Stimulated activated CD8-positive, alpha-beta memory T cell treated with anti-CD3 and anti-CD28 coated beads, Interleukin-4, amount 100 ng/mL, for 48 hours (primary cell): ENCODE measurements at places on chromosomes 5 and 9.

GRCh38 chr9:350384-350783, 135.7 kb downstream of the DOCK8 start:
- DNase-seq, result no peak

- DNase-seq, result no peak
Observed at GRCh38 chr5:181245427-181246275, 1.9 kb upstream of the RACK1 start.

DNA sequence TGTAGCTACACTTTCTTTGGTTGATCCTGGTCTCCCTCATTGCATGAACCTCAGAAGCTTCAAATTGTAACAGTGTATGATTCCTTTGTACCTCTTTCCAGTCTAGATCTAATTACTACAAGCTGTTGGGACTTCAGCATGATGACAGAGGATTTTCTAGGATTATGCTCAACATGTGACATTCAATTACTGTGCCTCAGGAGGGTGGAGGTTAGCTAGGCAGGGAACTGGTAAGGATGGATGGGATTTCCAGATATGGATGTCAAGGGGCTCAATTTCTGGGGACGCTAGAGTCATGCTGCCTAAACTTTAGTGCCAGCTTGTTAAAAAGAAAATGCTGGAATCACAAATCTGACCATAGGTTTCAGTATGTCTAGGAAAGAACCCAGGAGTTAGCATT, 29.2 kb upstream of the GLRA1 start:
- no peak for DNase-seq

DNA sequence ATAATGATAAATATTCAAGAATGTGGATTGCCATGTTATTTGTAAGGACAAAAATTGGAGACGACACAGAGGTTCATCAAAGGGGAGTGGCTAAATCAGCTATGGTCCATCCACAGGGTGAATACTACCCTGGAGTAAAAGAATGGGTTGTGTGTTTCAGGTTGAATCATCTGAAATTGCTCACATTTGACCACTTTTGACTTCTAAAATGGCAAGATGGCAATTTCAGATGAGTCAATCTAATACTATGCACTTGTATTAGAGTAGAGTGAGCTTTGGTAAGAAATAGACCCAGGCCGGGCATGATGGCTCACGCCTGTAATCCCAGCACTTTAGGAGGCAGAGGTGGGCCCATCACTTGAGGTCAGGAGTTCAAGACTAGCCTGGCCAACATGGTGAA, 131.8 kb downstream of the GAPVD1 start:
- DNase-seq, result no peak

DNA sequence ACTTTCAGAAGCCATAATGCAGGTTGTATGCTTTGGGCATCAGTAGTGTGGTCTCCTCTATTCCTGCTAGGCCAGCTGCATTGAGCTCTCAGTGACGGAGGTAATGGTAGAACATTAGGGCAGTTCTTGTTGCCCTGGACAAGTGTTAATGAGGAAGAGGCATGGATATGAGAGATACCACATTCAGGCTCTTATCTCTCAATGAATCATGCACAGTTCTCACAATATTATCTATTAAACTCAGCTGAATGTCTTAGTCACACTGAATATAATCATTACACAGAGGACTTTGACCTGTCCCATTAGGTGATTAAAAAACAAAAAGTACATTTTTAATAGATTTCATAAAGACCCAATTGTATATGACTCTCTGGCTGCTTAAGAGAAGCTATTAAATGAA, 76.6 kb upstream of the SSBP2 start:
- DNase-seq, result no peak

DNA sequence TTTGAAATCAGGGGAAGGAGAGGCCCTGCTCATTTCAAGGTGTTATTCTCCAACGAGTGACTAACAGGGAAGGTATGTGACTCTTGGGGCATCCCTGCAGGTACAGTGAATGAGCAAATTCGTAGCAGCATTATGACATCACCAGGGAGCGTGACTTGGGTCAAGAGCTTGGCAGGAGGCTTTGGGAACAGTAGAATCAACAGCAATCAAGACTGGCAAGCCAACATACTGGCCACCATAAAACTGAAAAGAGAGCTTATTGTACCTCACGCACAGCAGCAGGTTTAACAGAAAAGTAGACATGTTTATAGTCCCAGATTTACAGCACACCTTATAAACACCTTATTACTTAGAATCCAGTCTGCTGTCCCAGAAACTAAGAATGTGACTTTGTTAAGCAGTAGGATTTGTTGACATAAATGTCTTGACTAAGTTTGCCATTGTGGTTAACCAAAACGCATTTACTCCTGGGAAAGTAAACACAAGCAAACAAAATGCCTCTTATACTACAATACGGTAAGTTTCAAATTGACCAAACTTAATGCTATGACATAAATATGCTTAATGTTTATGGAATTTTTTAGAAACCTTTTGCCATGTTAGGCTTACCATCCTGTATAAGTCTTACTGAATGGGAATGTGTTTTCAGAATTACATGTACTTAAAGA, 297.8 kb downstream of the NPR3 start:
- DNase-seq, result no peak
